ENCODE measurements at places on chromosomes 2 and 18.
A peak's percentile ranks its signal among the peaks of the same experiment; 100 is the strongest.

- no peak for ATAC-seq
Observed at GRCh38 chr2:109619032-109619615, 5.0 kb downstream of the SOWAHC start.

- ATAC-seq, result no peak
Observed at GRCh38 chr2:144364944-144365738, 154.8 kb downstream of the ZEB2 start.

- no peak for ATAC-seq
Observed at GRCh38 chr2:210099940-210100339, 71.3 kb downstream of the KANSL1L start.

DNA sequence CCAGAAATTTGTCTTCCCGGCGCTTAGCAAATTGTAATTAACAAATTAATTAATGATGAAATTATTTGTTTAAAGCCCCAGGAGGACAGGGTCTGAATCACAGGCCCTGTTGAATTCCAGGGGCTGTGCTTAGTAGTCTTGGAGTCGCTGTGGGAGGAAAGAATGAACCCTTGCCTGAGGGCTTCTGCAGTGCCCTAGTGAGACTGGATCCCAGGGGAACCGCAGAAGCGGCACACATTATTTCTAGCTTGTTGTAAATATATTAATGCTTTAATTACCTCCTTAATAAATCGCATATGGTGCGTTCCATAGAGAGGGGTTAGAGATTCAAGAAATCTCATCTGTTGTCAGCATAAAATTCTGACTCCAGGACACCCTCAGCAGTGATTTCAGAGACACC is 235.4 kb downstream of the CELF4 start:
- no peak for ATAC-seq

GRCh38 chr2:195428673-195429072 is 228.4 kb upstream of the SLC39A10 start:
- no peak for ATAC-seq

- no peak for ATAC-seq
Observed at GRCh38 chr2:39679805-39680204, 14.1 kb downstream of the TMEM178A start.

- no peak for ATAC-seq
Observed at GRCh38 chr2:71546777-71547281, 93.5 kb downstream of the DYSF start.

DNA sequence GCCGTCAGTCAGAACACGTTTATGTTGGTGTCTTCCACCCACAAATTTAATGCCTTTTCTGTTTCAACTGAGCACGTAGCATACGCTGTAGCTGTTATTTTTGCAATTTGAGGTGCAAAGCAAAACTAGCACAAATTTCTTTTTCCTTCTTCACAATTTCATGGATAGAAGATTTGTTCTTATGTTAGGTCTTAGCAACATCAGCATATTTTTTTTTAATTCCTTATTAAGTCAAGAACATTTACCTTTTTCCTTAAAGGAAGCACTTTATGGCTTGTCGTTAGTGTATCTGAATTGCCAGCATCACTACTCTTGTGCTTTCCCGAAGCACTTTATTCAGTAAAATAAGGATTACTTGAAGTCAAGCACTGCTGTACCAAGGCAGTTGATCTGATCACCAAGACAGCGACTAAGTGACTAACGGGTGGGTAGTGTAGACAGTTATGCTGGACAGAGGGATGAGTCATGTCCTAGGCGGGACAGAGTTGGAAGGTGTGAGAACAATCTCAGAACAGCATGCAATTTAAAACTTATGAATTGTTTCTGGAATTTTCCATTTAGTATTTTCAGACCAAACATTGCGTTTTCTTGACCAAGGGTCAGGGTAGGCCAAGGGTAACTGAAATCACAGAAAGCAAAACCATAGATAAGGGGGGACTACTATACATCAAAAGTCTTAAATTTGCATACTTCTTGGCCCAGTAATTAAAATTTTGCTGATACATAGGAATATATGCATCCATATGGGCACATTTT is 13.3 kb downstream of the BABAM2 start:
- ATAC-seq, result peak; percentile 77

DNA sequence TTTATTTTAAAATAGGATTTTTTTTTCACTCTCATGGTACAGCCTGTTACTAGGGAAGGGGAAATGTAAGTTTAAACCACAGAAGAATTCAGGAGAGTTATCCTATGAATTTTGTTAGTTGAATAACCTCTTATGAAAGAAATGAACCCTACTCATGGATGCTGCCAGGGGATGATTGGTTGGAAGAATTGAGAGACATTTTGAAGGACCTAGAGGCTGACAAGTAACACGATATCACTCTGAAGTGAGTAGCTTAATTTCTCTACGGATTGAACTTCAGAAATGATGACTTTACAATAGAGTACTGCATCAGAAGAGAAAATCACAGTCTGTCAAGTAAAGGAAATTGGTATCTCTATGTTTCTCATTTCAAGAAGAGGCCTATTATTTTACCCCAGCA is 1346.2 kb downstream of the SUCLG1 start:
- no peak for ATAC-seq

DNA sequence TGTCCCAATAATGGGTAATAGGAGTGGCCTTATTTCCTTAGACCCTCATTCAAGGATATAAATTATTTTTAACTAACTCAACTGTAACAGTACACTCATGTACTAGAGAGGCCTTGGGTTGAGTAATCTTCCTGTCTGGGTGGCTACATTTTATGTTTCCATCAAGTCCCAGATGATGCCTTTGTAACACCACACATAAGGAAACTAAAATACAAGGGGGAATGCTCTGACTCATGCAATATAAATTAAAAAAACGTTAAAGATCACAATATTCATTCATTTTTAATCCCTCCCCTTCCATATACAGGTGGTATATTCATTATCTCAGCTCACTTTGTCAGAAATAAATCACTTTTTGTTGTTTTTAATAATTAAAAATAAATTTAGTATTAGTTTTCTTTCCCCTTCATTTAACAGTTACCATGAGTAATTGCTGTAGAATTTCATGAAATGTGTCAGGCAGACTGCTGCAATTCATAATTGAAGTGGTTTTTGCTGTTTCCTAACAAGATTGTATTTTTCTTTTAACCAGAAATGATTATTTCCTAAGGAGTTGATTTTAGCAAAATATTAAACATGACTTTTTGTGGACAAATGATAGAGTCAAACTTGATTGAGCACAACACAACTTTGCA is 1403.6 kb downstream of the SUCLG1 start:
- ATAC-seq, result no peak

DNA sequence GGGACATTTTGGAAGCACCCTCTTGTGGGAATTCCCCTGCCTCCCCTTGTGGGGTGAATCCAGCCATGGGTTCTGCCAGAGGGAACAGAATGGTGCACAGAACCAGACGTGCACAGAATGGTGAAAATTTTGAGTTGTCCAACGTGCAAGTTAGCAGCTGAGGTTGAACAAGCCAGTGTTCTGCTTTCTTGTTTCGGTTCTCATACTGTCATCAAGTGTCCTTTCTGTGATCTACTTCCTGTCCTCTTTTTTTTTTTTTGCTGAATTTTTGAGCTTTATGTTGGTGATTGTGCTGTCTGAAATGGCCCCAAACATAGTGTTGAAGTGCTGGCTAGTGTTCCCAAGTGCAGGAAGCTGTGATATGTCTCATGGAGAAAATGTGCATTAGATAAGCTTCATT is 21.5 kb upstream of the REEP1 start:
- no peak for ATAC-seq

GRCh38 chr18:70246061-70246466 is 40.6 kb upstream of the RTTN start:
- no peak for ATAC-seq

DNA sequence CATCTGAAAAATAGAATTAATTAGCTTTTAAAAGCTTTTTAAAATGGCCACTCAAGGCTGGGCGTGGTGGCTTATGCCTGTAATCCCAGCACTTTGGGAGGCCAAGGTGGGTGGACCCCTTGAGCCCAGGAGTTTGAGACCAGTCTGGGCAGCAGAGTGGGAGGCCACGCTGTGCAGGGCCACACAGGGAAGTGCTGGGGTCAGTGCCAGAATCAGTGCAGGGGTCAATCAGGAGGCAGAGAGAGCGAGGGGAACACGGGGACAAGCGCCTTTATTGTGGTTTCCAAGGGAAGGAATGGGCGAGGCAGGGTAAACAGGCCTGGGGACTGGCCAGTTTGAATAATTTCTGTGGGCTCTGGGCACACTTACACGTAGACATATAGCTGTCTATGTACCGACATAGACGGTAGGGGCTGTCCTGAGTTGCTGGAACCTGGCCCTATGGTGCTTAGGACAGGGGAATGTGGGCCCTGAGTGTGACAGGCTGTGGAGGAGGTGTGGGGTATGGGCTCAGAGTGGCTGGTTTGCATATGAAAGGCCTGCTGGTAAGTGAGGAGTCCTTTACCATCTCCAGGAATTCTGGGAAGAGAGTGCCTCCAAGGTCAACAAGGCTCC is 42.9 kb downstream of the DYSF start:
- ATAC-seq, result no peak

GRCh38 chr2:61419570-61419969 is 51.3 kb downstream of the USP34 start:
- ATAC-seq, result no peak

DNA sequence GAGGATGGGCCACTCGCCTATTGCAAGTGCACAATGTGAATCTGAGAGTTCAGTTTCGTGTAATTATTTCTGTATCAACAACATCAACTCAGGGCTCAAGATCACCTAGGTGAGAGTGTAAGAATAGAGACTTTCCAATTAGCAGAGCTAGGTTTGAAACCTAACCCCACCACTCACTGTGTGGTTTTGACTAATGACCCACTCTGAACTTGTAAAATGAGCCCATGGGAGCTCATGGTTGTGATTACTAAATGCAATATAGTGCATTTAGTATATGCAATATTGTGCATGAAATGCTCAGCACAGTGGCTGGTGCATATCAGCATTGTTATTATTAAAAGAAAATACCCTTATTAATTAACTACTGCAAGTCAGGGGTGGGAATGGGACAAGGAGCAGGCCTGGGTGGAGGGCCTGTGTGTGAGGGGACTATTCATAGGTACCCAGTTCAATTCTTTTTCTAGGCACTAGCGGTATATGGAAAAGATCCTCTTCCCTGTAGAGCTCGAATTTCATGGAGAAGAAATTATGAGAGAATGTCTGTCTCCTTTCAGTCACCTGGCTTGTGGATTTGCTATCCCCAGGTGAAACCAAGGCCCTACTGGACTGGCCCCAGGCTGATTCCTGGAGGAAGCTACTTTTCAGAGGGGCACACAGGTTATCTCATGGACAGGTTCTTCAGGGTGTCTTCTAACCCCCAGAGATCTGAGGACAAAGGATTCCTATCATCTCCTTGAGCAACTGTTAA is 169.5 kb downstream of the GFPT1 start:
- ATAC-seq, result no peak

- ATAC-seq, result no peak
Observed at GRCh38 chr18:56003720-56004088, 415.7 kb upstream of the TCF4 start.

DNA sequence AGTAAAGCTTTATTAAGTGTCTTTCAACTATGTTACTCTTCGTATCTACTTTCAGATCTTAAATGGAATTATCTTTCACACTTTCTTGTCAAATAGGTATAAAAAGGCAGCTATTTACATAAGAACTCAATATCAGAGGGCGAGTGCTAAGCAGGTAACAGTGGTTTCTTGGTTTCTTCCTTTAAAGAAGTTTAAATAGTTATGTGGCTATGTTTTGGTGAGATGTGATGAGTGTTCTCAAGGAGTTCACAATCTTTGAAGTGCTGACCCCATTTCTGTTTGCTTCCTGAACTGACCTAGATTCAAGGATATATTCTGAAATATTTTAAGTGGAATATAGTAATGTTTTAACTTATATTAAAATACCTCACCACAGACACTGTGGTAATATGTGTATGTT is 161.9 kb downstream of the DPP4 start:
- ATAC-seq, result no peak

GRCh38 chr2:27091746-27092695 is 5.4 kb downstream of the KHK start:
- no peak for ATAC-seq

DNA sequence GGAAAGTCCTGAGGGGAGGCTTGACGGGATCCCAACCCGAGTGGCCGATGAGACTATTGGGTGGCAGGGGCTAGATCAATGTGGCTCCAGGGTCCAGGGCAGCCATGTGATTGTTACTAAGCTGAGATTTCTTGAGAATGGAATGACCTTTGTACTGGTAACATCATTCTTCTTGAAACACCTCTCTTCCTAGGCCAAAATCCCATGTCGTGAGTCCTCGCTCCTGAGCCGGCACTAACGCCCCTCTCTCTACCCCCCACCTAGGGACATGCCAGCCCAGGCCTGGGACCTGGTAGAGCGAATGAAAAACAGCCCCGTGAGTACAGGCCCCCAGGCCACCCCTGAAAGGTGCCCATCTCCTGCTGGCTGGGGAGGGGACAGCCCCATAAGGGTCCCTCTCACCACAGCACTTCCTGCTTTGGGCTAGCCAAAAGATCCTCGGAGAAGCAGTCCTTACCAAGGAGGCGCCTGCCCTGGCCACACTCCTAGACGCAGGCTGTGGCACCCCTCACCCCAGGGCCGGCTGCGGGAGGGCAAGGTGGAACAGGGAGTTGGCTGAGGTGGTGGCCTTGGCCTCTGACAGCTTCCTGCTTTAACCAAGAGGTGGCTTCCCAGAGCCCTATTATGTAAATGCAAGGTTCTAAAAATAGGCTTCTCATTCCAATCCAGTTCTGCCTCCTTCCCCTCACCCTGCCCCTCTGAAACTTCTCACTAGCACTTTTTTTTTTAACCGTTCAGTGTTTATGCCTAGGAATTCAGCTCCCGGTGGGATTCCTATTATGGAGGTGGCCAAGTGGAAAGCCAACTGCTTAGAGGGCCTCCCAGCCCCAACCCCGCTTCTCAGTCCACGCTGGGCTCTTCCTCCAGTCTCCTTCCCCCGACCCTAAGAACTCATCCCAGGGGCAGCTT is 126.6 kb upstream of the PPP1CB start:
- ATAC-seq, result peak; percentile 67

DNA sequence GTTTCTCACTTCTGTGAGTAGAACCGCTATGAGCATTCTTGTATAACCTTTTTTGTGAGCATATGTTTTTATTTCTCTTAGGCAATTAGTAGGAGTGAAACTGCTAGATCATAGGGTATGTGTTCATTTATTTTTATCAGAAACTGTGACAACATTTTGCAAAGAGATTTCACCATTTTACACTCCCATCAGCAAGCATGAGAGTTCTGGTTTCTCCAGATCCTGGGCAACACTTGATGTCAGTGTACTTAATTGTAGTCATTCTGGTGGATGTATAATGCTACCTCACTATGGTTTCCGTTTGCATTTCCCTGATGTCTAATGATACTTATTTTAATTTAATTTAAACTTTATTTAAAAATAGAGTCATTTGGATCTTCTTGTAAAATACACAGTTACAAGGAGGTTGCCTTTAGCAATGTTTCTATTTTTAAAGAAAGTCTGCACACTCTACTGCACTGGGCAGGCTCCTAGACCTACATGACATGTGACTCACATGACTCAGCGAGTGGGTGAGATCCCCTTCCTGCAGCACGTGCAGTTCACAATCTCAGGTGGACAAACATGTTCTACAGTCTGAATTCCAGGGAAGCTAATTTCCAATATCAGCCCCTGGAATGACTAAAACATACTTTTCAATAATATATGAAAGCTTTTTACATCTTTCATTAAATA is 127.0 kb upstream of the BCL2L11 start:
- ATAC-seq, result no peak

GRCh38 chr2:127514076-127514475 is 12.2 kb downstream of the IWS1 start:
- ATAC-seq, result peak; percentile 13

GRCh38 chr2:120764492-120764891 is 28.8 kb downstream of the GLI2 start:
- ATAC-seq, result no peak

GRCh38 chr18:62954366-62954765 is 239.0 kb downstream of the PHLPP1 start:
- ATAC-seq, result no peak

GRCh38 chr18:63907664-63908063 is at the start of gene SERPINB10:
Gene SERPINB10 (plus strand): TSS chr18:63907958. CDS start chr18:63915511, 7,553 bp downstream.
- ATAC-seq, result no peak
